GM23248 (cell line): ENCODE measurements at places on chromosomes 6 and 20.
A peak's percentile ranks its signal among the peaks of the same experiment; 100 is the strongest.

DNA sequence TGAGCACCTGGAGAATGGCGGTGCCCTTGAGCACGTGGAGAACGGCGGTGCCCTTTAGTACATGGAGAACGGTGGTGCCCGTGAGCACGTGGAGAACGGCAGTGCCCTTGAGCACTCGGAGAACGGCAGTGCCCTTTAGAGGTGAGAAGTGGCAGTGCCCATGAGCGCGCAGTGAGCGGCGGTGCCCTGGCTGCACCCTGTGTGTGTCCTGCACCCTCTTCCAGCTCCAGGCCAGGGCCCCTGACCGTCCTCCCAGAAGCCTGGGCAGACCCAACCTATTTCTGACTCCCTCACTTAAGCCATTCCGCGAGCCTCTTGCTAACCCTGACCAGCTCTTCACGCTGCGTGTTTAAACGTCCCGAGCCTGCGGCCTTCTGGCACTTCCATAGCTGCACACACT, 151.3 kb downstream of the DLL1 start:
- DNase-seq: no peak

DNA sequence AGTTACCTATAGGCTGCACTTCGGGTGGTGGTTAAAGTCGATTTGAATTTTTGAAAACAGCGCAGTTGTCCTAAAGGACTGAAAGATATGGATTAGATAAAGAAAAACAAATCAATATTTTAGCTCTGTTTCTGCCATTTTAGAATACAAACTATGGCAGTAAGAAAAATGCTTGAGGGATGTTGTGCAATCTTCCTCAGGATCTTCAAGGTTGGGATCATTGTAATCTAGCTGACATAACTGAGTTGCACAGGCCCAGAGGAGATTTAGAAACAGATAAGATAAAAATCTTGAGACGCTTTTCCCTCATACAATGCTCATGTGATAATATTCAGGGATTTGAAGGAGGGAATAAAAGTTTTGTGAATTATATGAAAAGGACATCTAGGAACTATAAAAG, 926 bp downstream of the PEX3 start:
- peak; percentile 46 for DNase-seq

DNA sequence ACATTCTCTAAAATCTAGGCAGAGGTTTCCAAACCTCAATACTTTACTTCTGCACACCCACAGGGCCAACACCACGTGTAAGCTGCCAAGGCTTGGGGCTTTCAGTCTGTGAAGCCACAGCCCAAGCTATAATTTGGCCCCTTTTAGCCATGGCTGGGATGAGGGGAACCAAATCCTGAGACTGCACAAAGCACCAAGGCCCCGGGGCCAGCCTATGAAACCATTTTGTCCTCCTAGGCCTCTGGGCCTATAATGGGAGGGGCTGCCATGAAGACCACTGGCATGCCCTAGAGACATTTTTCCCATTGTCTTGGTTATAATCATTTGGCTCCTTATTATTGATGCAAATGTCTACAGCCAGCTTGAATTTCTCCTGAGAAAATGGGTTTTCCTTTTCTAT, 513.0 kb upstream of the ADGRB3 start:
- DNase-seq: no peak

- DNase-seq: no peak
These were observed 55.7 kb downstream of the PCSK2 start for GRCh38 chr20:17282501-17282900.

- DNase-seq: no peak
These were observed 114.2 kb upstream of the JARID2 start for GRCh38 chr6:15131651-15132061.

GRCh38 chr6:139637766-139638165, 263.3 kb upstream of the CITED2 start:
- DNase-seq: no peak

- no peak for DNase-seq
These were observed 83.4 kb downstream of the ELOVL4 start for GRCh38 chr6:79864001-79864400.

- DNase-seq: no peak
These were observed 13.0 kb downstream of the GMDS start for GRCh38 chr6:2232445-2232844.

DNA sequence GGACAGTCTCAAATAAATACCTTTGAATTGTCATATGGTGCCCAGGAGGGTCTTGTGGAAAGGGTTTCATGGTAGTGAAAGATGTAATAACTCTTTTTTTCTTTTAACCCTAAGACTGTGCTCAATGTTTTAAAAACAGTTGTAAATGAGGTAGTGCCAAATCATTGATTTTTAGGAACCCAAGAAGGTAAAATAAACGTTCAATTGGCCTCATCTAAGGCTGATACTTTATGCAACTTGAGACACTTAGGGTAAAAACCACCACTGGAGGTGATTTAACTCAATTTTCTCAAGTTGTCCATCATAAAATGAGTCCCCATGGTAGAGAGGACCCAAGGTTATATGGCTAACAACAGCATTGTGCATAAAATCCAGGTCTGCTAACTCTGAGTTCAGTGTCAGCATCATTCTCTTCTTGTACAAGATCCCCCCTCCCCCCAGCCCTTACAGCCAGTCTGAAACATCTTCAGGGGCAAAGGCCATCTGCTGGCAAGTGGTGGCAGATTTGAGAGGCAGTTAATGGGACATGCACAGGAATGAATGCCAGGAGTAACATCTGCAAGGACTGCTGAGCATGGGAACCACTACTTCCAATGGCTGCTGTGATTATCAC, 244.4 kb downstream of the GMPR start:
- no peak for DNase-seq

GRCh38 chr6:99252421-99252820, 97.1 kb downstream of the FAXC start:
- no peak for DNase-seq

DNA sequence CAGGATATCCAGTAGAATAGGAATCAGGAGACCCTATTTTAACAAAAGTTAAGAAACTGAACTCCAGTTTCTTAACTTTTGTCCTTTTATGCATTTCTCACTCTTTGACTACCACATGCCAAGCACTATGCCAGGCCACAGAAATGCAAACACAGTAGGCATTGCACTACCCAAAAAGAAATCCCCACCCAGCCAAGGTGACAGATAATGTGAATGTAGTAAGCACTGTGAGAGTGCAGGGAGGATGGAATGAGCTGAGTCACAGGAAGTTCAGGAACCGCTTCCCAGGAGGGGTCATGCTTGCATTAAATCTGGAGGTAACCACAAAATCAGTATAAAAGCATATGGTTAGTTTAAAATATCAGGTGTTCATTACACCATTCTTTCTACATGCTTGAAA, 20.1 kb upstream of the FAM83C start:
- DNase-seq: peak; percentile 92

DNA sequence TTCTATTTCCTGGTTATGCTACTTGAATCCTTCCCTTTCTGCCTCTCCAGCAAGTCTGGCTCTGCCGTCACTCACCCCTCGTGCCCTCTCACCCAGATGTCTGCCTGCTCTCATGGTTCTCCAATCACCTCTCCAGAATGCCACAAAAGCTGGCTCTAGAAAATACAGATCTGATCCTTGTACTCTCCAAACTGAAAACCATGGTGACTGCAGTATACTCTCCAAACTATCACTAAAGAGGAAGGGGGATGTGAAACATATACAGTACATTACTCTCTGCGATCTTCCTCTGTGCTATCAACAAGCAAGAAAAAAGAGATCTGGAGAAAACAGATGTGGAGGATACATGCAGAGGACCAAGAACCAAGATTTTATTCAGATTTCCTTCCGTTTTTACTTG, 91.1 kb downstream of the ATXN1 start:
- no peak for DNase-seq

GRCh38 chr6:37966801-37967200, 147.3 kb downstream of the ZFAND3 start:
- DNase-seq: peak; percentile 23

GRCh38 chr6:129491436-129491835, 218.5 kb downstream of the ARHGAP18 start:
- DNase-seq: no peak

- DNase-seq: no peak
These were observed 70.0 kb downstream of the CNKSR3 start for GRCh38 chr6:154440422-154441043.

- DNase-seq: peak; percentile 31
These were observed 3.5 kb downstream of the C20orf204 start for GRCh38 chr20:64039293-64040160.

DNA sequence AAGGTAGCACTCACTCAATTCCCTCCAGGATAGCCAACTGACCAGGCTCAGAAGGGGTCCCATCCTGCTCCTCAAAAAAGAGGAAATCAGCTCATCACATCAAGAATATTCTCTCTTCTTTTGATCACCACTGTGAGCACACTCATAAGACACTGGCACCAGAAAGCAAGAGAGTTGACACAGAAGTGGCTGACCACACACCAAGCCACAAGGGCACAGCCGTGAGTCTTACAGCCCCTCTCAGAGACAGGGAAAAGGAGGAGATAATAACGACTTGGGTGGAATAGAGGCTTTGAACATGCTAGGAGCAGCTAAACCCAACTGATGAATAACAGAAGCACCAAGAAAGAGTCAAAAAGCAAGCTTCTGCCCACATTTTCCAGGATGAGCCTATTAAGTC, 249.1 kb upstream of the PREP start:
- no peak for DNase-seq

GRCh38 chr20:60262967-60263603, 304.9 kb downstream of the CDH26 start:
- peak; percentile 25 for DNase-seq

DNA sequence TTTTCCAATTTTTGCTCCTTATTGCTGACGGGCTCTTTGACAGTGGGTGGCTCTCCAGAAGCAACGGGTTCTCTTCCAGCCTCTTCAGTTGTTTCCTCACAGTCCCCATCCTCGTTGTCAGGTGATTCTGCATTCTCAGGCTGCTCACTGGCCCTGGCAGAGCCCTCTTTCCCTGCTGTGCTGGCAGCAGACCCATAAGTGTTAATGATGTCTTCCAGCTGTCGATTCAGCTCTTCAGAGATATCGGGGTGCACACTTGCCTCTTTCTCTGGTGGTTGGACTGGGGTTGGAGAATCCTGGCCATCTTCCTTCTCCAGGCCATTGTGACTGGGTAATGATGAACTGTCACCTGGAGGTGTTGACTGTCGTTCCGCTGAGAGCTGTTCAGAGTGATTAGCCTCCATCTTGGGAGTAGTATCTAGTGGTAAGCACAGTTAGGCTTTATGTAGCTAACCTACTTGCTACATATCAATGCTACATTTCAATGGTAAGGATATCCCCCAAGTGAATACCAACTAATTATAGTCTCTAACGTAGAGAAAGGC, 3.2 kb downstream of the TXLNB start:
- DNase-seq: no peak

DNA sequence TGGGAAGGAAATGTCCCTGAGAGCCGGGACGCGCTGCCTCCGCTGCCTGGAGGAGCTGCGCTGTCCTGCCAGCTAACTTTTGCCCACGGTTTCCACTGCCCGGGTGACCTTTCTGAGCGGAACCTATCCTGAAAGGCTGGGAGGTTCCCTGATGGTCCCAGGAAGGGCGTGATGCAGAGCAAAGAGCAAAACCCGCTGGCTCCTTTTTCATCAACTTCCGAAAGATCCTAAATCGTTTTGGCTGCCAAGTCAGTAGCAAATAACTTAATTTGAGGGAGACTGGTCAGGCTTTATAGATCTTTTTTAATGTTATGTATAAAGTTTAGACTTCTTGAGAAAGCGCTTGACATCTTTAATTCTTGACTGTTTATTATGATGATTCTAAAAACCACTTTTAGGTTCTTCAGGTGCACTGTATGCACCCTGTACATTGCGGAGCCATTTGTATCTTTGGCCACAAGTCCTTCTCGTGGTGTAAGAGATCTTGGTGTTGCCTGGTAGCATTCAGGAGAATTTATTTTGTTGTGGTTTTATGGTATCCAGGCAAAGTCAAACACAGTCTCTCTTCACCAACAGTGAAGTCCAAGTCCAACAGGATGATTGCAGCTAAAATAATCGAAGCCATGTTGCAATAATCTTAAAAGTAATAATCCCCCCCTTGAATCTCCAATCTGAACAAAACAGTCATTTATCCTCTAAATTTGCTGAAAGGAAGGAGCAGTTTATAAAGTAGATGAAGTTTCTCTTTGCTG, at the start of gene SYNE1:
TSS of gene SYNE1 (minus strand) at position 67 of the 752 bp plus-strand sequence. CDS start 9,031 bp downstream, outside the sequence.
- peak; percentile 57 for DNase-seq

GRCh38 chr6:34982424-34982852, 93.4 kb downstream of the ANKS1A start:
- DNase-seq: peak; percentile 60

- no peak for DNase-seq
These were observed 34.7 kb downstream of the AAR2 start for GRCh38 chr20:36270744-36271638.

DNA sequence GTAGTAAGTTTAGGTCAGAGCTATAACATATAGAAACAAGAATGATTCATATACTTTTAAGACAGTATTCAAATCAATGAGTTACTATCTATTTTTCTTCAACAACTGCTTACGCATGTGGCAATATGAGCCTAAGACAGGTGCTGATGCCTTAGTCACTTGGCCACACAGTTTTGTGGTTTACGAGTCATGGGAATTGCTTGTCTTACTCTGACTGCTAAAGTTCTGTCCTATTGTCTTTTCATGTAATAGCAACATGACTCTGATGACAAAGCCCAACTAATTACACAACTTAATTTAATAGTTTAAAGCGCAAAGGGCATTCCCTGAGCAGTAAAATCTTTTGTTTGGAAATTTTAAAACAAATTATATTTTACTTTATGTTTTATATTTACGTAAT, 159.3 kb upstream of the CENPW start:
- peak; percentile 89 for DNase-seq

DNA sequence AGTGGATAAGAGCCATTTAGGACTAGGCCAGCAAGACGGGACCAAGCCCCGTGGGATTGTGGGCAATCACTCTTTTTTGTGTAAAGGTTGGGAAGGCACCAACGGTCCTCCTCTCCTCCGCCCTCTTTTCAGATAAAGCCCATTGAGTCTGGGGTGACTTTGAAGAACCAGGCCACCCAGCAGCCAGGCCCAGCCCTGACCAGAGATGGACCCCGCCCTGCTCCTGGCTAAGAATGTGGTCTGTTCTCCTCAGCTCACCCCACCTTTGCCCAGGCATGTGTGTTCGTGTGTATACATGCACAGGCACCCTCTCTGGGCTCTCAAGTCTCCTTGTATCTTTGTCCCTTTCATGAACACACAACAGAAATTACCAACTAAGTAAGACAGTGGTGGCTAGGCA, 9.1 kb downstream of the SDC4 start:
- DNase-seq: no peak

- no peak for DNase-seq
These were observed 98.8 kb downstream of the SEL1L2 start for GRCh38 chr20:13891575-13891974.
